ENCODE measurements at places on chromosomes 7 and 10.

GRCh38 chr7:601595-602340 lies 82.1 kb upstream of the PDGFA start:
- DNase-seq: peak; percentile 57

DNA sequence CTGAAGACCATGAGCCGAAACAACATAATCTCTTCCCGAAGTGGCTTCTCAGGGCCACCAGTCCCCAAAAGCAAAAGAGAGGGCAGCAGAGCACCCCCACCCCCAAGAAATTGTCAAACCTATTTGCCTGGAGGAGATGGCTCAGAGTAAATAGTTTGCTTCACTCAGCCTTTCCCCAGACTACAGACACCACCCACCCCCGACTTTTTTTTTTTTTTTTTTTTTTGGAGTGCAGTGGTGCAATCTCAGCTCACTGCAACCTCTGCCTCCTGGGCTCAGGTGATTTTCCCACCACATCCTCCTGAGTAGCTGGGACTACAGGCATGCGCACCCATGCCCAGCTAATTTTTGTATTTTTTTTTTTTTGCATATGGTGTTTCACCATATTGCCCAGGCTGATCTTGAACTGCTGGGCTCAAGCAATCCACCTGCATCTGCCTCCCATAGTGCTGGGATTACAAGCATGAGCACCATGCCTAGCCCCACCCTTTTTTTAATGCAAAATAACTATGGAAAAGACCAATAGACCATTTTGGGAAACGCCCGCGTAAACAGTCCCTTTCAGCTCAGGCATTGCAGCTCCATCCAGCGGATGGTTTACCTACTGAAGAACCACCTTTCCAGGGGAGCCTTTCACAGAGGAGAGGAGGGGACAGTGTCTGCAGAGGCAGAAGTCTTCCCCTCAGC lies 9.7 kb downstream of the ZMIZ1 start:
- DNase-seq: no peak

DNA sequence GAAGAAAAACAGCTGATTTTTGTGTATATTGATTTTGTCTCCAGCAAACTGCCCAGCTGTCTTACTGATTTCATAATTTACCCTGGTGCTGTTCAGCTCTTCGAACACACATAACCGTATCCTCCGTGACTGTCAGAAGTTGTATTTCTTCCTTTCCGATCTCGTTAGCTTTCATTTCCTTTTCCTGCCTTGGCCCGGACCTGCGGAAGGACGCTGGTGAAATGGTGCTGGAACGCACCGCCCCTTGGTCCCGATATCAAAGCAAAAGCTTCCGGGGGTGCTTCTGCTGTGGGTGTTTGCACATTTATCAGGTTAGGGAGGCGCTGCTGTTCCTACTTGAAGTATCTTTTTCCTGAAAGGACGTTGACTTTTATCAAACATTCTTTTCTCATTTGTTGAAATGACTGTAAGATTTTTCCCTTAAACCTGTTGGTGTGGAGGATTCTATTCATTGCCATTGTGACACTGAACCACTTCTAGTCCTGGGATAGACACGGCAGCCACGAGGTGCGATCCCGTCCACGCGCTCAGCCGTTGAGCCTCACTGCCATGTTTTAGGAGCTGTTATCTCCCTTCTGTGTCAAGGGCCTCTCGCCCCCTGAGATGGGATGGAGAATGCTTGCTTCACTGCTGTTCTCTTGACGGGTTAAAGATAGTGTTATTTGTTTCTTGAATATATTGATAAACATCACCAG lies 72.6 kb downstream of the FOXL3 start:
- DNase-seq: peak; percentile 39

DNA sequence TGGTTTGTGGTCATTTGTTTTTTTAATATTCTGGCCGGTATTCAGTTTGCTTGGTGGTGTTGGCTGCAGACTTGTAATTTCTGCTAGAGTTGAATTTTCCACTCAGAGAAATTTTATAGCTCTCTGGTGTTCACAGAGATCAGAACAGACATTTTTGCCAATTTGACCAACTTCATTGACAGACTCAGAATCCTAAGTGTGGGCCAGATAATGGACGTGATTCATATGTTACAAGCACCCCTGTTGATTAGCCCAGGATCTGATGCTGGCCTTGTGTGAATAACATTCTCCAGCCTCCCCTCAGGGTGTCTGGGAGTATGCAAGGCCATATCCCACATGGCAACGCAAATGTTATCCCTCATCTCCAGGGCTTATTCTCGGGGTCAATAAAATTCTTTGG lies 283.8 kb downstream of the C7orf25 start:
- no peak for DNase-seq

DNA sequence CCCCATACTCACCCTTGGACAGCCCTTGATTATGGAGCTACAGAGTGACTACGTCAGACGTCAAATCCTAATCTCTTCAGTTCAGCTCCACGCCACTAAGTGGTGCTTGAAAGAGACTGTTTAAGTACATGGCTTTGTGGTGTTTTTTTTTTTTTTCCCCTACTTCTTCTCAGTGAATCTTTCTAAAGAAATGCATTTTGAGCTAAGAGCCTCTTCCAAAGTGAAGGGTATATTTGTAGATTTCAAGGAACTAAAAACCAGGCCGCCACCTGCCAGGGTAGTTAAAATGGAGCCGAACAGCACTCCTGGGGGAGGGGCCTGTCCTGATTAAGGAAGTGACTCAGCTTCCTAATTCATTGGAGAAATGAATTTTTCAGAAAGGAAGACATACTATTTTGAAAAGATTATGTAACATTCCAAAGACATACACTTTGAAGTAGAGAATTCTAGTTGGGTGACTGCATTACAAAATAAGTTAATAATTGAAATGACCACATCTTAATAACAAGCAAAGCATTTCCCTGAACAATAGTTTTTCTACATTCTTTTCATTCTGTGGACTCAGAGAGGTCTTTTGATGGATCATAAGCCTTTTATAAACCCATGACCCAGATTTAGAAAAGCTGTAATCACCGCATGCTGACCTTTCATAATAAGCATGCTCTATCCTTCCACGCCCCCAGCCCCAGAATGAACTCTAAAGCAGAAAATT lies 20.6 kb upstream of the VPS41 start:
- DNase-seq: no peak

- DNase-seq: no peak
These were observed 217.9 kb downstream of the GLRX3 start for GRCh38 chr10:130353928-130354572.

DNA sequence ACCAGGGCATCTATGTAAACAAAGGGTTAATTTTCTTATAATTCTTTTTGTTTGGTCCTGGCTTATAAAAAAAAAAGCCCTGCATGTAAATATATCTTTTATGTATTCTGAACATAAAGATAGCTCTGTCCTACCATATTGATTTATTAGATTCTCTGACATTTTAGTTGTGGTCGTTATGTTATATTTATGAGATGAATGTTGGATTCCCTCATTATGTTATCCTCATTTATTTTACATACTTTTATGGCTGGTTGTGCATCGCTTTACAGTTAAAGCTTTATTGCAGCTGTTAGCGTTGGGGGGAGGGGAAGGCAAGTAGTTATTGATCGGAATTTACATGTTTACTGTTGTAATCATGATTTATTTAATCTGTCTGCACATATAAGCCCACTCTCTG lies 431.5 kb downstream of the LRMDA start:
- DNase-seq: no peak

DNA sequence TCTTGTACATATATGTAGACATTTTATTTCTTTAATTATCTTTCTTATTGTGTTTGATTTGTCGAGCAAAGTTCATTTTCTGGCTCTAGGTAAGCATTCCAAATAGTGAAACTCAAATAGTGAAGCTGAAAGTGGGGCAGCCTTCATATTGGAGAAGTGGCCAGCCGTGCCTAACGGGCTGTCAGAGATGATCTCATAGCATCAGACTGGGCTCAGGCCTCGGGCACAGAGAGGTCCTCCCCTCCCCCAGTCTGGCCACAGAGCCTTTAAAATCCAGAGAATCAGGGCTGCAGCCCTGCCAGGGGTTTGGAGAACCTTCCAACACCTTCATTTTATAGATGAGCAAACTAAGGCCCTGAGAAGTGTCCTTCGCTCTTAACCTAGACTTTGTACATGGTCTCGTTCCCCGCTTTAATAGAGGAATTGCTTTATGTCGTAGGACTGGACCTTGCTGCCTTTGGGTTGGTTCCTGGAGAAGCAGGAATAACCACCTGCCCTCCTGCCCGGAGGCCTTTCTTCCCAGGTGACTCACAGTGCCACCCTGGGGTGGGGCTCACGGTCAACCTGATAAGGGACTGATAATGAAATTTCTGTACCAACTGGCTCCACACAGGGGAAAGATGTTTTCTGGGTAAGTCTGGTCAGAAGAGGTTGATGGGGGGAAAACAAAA lies 7.3 kb downstream of the TSPAN15 start:
- no peak for DNase-seq

- DNase-seq: no peak
These were observed 2.0 kb upstream of the RBP4 start for GRCh38 chr10:93603023-93603422.

GRCh38 chr7:139033346-139034114 lies 2.3 kb downstream of the ZC3HAV1L start:
- no peak for DNase-seq

DNA sequence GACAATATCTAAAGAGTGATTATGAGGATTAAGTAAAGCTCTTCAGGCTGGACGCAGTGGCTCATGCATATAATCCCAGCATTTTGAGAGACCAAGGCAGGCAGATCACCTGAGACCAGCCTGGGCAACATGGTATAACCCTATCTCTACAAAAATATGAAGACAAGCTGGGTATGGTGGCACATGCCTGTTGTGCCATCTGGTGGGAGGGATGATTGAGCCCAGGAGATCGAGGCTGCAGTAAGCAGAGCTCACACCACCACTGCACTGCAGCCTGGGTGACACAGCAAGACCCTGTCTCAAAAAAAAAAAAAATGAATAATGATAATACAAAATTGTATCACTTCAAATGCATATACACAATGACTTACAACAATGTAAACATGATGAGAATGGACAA lies 195.6 kb upstream of the AUTS2 start:
- DNase-seq: no peak

DNA sequence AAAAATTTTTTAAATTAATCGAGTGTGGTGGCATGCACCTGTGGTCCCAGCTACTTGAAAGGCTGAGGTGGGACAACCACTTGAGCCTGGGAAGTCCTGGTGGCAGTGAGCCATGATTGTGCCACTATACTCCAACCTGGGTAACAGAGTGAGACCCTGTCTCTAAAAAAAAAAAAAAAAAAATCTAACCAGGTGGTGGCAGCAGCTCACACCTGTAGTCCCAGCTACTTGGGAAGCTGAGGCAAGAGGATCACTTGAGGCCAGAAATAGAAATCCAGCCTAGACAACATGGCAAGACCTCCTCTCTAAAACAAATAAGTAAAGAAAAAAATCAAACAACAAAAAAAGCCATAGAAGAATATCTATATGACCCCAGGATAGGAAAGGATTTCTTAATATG lies 3.6 kb upstream of the MYOF start:
- DNase-seq: no peak

DNA sequence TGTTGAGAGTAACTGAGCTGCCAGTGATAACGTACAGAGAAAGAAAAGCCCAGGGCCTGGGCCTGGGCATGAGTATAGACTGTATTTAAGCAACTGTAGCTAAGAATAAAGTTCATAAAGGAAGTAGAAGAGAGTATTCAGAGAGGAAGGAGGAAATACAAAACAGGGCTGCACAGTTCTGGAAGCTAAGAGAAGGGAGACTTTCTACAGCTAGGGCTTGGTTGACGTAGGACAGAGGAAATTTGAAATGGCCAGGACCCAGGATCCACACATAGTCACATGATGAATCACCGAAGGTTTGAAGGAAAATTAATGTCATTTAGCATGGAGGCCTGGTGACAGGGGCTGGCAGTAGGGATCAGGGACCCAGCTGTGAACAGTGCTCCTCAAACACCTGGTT lies 66.7 kb downstream of the ARL4A start:
- no peak for DNase-seq

- DNase-seq: no peak
These were observed 29.2 kb downstream of the PRKAG2 start for GRCh38 chr7:151847681-151848081.

DNA sequence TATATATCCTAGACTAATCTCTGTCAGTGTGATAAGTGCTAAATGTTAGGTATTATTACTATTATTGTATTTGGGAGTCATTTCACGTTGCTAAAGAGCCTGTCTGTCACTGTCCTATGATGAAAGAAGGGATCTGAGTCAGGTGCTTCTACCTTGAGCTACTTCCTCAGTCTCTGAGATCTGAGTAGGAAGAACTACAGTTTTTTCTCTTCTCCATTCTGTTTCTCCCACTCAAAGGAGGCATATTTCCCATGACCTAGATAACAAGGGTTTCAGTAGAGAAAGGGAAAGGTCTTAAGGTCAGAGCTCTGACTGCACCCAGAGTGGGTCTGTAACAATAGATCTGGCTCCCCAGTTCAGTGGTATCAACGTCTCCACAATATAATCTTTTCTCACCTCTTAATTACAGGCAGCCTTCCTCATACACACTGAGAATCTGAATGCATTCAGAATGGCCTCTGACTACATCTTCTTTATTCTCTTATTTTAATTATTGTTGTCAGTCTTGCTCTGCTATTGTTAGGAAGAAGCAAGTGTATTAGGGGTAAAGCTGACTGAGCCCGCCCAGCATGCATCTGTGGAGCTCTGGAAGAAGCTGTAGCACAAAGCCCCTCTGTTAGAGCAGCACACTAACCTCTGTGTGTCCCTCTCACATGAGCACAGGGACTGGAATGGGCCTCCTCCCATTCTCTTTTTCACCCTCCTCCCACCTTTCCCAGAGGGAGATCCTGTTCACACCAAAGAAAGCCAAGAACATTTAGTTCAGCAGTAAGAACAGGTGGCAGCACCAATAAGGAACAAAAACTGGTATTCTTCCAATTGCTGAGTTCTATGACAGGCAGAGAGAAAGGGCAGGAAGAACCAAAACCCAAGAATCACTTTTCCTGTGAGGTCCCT lies 38.1 kb downstream of the USP54 start:
- DNase-seq: no peak

GRCh38 chr7:94067506-94067905 lies 63.4 kb upstream of the BET1 start:
- DNase-seq: no peak

DNA sequence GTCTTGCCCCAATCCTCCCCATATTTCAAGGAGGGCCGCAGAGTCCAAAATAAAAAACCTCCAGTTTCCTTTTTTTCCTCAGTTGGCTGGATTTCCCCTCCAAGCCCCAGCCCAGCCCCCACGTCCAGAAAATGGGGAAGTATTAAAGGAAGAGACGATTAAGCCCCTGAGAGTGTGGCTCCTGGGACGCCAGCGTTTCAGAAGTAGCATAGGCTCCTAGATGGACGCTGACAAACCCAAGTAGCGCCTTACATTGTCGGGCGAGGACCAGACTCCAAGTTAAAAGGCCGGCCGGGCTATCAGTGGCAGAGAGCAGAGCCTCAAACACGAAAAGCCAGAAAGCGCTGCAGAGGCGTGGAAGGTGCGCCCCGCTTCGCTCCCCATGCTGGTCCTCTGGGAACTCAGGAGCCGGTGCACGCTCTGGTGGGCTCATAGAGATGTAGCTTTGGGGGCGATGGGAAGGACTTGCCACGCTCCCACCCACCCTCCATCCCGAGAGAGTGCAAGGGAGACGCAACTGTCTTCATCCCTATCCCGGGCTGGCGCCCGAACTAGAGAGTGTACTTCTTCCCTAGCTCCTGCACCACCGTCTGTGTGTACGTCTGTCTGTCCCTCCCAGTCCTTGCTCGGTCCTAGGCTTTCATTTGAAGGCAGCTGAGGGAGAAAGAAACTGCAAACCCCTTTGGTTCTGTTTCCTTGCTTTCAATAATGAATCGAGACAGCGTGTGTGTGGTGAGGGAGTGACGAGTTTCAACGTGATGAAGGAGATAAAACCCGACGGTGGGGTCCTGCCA lies 6.3 kb upstream of the EMX2 start:
- DNase-seq: no peak
